Kidney epithelial cell (primary cell): ENCODE measurements at places on chromosomes 3 and 15. TPM values are rescaled to one million over a fixed set of nuclear protein-coding genes. Genes with fewer than 3 reads are reported as not detected.

DNA sequence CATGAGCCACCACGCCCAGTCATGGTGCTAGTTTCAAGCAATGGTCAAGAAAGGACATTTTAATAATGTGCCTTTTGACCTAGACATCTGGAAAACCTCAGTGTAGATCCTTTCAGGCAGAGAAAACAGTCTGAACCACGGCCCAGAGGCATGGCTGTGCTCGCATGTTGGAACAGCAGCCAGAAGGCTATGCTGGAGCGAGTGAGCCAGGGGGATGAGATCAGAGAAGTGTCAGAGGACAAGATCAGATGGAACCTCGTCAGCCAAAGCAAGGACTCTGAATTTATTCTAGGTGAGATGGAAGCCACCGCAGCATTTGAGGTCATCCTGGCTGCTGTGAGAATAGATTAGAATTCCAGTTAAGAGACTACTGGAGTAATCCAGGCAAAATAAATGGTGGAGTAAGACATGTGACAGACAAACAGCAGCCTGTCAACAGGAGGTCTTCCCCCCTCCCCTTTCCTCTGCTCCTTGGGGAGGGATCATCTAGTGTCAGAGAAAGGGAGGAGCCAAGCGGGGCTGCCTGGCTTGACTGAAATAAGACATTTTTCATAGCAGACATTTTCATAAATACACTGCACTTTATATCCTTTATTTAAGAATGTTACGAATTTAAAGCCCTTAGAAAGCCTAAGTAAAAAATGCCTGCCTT is 40.4 kb upstream of the ACKR4 start:
- no peak for DNase-seq

DNA sequence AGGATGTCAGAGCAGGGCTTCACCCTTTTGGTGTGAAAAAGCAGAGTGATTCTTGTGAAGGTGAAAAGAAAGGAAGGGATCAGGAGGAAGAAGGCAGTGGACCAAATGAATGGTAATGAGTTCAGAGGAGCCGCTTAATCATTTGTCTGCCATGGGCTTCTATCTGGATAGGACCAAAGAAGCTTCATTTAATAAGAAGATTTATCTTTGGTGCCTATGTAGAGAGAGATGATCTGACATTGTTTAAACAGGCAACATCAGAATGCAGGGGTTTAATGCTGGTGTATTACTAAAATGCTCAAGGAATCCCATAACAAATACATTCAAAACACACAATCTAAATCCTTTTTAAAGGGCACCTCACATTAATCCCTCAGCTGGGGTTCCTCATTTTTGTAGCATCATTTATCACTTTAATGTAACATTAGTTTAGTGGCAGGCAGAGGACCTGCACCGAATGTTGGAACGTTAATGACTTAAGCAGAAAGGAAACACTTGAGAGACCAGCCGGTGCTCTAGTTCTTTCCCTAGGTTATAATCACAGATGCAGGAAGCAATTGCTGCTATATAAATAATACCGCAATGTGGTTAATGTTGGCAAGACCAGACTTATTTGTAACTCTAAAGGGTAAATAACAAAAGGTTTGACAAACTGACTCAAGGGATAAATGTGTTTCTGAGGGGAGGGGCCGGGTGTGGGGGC is 27.9 kb upstream of the IL1RAP start:
- no peak for DNase-seq

GRCh38 chr3:179943117-179943880 is 93.4 kb downstream of the PEX5L start:
- DNase-seq: no peak

DNA sequence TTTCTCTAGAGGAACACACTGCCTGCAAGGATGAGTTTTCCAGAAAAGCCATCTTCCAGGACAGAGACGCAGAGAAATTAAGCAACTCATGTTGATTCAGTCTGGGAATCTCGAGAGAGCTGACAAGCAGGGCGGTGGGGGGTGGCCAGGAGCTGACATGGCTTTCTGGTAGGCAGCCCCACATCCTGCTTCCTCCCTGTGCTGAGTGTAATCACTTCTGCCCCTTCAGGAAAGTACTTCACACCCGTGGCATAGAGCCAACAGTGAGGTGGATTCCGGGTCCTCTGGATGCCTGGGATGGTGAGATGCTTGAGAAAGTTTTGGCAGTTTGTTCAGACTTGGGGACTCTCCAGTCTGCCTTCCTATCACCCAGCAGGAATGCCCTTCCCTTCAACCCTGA is 221.1 kb downstream of the SLCO3A1 start:
- no peak for DNase-seq

DNA sequence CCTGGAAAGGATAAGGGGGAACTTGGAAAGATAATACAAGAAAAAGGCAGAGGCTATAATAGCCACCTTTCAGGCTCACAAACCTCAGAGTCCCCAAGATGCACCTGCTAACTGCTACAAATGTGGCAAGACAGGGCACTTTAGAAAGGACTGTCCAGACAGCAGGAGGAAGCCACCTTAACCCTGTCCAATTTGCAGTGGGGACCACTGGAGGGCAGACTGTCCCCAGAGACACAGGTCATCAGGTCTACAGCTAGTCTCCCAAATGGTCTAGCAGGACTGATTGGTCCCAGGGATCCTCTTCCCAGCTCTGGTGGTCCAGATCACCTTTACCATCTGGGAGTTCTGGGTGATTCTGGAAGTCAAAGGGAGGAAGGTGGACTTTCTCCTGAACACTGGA is 882.5 kb upstream of the GBE1 start:
- no peak for DNase-seq

DNA sequence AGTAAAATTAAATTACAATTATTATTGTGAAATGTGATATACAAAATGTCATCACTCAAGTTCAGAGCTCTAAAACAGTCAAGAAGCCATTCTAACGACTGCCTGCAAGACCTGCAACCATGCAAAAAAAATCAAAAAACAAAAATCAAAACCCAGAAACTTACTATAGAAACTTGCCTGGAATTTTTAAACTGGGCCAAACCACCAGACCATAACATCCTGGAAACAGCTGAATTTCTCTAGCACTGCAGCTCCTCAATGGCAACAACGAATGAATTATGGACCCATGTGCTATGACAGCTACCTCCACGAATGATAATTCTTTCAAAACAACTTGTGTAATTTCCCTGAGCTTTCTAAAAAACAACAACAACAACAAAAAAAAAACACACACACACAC is 130.0 kb upstream of the KCNMB2 start:
- DNase-seq: no peak

- no peak for DNase-seq
These were observed 426.5 kb upstream of the RASGRP1 start for GRCh38 chr15:38991126-38991525.

GRCh38 chr3:174191380-174191779 is 667.8 kb upstream of the NAALADL2 start:
- no peak for DNase-seq

- DNase-seq: no peak
These were observed 213.2 kb upstream of the IL12A start for GRCh38 chr3:159775372-159775961.

GRCh38 chr3:69088063-69088462 is 3.3 kb downstream of the ARL6IP5 start:
- DNase-seq: peak; percentile 45

- no peak for DNase-seq
These were observed 16.7 kb downstream of the TPRG1 start for GRCh38 chr3:189188466-189188865.

DNA sequence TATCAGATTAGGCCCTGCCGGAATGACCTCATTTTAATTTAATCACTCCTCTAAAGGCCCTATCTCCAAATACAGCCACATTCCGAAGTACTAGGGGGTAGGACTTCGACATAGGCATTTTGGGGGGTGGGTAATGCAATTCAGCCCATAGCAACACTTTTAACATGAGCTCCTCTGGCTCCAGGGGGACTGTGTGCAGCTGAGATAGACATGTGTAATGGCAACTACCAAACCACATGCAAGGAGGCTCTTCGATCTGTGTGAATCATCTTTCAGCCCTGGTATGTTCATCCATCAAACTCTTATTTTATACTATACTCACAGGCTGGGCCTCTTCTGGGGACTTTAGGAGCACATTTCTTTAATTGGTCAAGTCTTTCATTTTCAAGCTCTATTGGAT is 57.4 kb upstream of the PPARG start:
- DNase-seq: no peak

DNA sequence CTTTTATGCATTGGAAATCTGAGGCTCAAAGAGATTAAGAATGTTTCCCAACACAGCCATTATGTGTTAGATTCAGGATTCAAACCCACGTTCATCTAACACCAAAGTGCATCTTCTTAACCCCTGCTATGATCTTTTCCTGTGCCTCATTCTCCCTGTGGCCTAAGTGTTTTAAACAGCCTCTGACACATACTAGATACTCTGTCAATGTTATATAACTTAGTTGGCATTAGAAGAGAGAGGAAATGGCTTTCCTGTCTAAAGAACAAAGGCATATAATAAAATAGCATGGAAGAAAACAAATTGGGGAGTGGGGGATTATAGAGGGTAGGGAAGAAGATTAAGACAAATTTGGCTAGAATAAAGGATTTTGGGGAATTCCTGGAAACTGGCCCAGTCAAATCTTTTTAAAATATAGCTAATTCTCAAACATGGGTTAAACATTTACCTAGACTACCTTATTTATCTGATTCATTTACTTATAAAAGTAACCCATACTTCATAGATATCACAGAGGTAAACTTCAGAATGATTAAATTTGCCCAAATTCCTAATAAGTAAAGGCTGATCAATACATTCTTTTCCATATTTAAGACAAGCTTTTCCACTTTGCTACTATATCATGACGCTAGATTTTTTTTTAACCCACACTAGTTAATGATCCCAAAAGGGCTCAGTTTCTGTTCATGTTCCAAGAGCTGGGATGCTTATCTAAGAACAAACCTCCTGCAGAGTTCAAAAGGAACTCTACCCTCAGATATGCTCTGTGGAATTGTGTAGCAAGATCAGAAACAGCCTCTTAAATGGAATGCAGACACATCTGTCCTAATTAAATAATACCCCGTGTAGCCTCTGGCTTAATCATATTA is 122.9 kb upstream of the PTPRG start:
- DNase-seq: no peak

GRCh38 chr3:182686033-182686886 is 107.0 kb upstream of the ATP11B start:
- DNase-seq: no peak

- DNase-seq: no peak
These were observed 948.2 kb downstream of the EPHA3 start for GRCh38 chr3:90055666-90056065.

UROC1 gene
- not detected in 2 replicates for total RNA-seq

CASR gene
- 0.04 and 0.07 TPM in 2 replicates for total RNA-seq

CCR3 gene
- total RNA-seq: not detected in 2 replicates

C3orf20 gene
- total RNA-seq: 0.13 TPM in 1 of 2 replicates, not detected in the other

TMCO5A gene
- not detected in 2 replicates for total RNA-seq

LYZL4 gene
- total RNA-seq: not detected in 2 replicates

ZBED2 gene
- 1.0 TPM in 1 of 2 replicates, not detected in the other for total RNA-seq
